Brain microvascular endothelial cell (primary cell): ENCODE measurements at places on chromosomes 2 and 18.

GRCh38 chr2:178403671-178404306, 47.2 kb downstream of the PRKRA start:
- DNase-seq: no peak

DNA sequence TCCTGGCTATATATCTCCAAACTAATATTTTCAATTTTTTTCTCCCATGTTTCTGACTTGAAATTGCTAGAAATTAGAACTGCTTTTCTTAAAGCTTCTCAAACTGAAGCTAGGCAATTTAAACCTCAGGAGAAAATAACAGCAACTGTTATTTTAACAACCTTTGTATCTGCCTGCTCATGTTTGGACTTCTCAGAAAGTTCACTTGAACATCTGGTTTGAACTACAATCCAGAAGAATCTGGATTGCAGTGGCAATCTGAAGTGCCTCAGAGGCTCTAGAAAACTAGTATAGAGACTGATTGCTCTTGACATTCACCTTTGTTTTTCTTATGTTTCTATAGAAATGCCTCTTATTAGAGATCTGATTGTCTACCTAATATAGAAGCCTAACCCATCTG, 64.1 kb downstream of the STAT4 start:
- DNase-seq: no peak

DNA sequence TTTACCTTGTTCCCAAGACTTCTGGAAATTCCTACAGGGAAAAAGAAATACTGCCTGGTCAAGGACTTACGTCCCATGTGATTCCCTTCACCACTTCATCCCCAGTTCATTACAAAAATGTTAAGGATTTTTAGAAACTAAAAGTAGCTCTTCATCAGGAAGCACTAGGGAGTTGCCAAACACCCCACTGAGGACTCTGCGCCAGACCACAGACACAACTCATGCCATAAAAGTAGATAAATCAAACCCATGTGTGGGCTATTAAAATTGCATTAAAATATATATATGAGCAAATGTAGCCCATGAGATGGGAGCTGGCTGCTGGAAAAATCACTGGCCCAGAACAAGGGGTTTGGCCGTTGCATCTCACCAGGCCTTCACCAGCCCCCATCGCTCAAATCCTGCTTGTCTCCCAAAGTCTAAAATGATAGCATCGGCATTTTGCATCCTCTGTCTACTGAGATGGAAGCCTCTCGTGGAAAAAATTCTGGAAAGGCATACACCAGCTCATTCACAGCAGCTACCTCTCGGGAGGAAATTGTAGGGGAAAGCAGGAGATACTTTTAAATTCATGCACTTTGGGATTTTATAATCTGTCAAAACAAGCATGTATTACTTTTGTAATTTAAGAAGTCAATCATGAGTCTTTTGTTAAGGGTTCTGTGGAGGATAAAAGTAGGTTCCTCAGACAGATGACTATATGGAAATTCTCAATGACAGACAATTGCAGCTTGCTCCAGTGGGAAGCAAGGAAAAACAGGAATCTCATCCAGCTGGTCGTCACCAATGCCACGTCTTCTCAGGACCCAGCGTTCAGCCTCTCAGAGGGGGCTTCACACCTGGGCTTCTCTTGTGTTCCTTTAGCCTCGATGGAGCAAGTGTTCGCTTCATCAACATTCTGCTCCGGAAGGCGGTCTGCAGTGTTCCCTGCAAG, 113.9 kb downstream of the MREG start:
- no peak for DNase-seq

DNA sequence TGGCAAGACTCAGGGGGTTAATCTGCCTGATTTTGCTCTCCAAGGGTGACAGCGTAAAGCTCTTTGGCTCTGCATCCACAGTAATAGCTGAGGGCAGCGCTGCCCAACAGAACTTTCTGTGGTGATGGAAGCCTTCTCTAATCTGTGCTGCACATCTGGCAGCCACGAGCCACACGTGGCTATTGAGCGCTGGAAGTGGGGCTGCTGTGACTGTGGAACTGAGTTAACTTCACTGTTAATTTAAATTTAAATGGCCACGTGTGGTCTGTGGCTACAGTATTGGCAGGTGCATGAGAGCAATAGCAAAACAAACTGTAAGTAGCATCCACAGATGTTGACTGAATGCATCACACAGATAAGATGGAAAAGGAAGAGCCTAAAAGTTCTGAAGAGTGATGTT, 47.3 kb upstream of the TMEM200C start:
- DNase-seq: no peak

DNA sequence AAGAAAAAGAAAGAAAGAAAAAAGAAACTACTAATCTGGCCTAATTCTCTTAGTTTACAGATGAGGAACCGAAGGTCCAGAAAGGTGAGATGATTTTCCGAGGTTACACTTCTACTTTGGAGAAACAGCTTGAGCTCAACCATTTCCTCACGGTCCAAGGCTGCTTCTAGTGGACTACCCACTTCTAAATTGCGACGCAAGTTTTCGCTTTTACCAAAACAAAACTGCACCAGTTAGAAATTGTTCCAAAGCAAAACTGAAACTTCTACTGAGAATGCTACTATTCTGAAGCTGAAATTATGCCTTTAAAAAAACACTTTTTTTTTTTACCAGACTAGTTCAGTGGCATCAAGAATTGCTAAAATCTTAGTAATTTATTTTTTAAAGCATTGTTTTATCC, 101.6 kb downstream of the INO80D start:
- no peak for DNase-seq

DNA sequence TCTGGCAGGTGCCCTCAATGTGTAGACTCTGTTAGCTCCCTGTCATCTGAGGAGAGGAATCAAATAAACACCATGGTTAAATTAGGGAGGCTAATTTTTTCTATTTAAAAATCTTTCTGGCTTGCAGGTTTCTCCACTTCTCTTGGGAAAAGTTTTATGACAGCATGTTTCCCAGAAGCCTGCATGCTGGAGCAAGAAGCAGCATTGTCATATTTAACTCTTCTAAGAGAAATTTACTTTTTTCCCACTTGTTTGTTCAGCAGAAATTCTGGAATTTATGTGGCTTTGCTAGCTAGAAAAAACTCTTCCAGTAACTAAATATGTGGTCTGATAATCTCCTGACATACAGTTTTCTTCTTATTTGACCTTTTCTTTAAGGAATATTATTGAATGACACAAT, 230.5 kb downstream of the PARD3B start:
- DNase-seq: no peak

DNA sequence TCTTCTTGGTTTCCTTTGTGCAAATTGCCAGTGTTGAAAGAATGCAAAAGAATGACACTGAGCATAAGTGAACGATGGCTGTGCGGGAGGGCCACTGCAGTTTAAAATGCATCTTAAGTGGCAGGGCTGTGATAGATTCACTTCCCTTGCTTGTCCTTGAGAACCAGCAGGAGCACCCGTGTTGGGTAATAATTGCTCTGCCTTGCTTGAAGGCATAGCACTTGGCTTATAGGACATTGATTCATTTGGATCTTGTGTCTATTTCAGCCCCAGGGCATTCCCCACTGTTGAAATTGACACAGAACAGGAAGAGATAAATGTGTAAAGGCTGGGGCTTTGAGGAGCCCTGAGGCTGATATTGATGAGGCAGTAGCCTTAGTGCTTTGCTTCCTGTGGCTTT, 1003.7 kb upstream of the GYPC start:
- DNase-seq: no peak

DNA sequence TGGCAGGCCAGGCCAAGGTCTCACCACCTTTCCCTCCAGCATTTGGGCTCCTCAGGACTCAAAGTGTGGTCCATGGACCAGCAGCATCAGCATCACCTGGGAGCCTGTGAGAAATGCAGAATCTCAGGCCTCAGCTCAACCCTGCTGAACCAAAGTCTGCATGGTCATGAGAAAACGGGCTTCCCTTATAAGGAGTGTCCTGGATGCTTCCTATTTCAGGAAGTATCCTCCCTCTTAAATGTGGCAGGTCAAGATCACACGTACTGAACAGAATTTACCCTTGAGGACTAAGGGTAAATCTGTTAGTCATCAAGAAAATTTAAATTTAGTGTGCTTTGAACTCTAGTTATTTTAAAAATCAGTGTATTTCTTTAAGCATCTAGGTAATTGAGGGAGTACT, 11.8 kb downstream of the CD8A start:
- no peak for DNase-seq
